ENCODE measurements at places on chromosomes 13 and 19.

DNA sequence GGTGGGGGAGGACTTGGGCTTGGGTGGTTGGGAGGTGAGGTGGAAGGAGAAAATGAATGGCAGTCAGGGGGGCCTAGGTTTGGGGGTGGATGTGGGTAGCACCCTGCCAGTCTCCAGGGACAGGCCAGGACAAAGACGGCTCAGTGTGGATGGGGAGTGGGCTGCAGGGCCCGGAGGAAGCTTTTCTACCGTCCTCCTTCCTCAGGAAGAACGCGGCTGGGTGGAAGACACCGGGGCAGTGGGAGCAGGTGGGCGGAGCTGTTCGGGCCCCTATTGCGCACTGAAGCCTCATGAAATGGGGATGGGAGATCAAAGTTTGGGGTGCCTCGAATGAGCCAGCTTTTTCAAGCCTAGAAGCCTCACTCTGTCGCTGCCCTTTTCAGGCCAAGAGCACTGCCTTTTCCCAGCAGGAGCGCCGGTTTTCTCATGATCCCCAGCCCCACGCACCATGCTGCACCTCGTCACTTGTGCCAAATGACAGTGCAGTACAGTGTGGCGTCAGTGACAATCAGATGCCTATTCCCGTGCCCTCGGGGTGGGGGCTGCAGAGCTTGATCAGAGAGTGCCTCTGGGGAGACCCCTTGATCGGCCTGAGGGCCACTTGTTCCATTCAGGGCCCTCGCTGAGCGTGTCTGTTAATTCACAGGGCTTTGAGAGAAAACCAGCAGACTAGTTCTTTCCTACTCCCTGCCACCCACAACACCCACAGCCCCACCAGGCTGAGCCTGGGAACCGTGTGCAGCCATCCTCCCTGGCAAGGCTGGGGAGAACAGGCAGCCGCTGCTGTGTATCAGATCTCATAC is 1.5 kb downstream of the CALM3 start:
- DNase-seq, result peak; percentile 72

GRCh38 chr19:57506163-57506562 is 6.4 kb downstream of the ZNF773 start:
- no peak for DNase-seq

GRCh38 chr19:29678484-29679106 is 13.3 kb downstream of the PLEKHF1 start:
- DNase-seq, result no peak

GRCh38 chr13:111611651-111612050 is 291.2 kb downstream of the TEX29 start:
- DNase-seq, result no peak

- no peak for DNase-seq
Measured at GRCh38 chr13:40671956-40672764, 5.7 kb upstream of the FOXO1 start.

DNA sequence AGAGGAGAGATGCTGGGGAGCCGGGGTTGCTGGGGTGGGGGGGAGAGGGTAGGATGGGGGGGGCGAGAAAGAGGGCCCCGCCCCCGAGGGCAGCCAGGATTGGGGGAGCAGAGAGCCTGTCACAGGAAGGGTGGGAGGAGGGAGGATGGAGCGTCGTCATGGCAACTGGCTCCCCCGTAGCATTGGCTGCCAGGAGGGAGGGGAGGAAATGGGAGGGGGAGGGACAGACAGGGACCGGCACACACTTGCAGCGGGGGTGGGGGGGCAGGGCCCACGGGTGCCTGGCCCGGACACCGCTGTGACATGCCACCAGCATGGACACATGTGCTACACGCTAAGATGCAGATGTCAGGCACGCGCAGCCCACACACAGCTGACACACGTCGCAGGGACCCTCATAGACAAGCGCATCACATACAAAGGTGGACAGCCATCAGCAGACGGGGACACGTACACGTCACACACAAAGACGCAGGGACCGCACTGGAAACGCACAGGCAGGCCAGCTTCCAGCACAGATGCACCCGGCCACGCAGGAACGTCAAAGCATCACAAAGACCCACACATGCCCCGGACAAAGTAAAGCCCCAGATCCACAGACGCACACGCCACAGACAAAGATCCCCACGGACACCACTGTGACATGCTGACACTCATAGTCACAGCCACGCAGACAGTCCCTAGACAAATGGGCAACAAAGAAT is at the start of gene LMTK3:
LMTK3 (minus strand) TSS at position 36 of the 704 bp plus-strand sequence. CDS start 259 bp downstream, outside the sequence.
- peak; percentile 65 for DNase-seq

DNA sequence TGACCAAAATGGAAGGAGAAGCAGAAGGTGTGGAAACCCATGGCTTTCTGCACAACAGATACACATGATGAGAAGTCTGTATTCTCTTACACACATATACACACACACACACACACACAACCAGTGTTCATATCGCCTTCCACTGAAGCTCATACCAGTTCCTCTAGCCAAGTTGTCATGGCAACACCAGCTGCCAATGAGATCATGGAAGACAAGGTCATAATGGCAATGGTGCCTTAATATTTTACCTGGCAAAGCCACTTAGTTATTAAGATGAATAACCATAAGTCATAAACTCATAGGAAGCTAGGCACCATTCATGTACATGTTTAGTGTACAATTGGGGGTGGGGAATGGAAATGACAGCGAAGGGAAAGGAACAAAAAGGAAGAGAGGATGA is 2.6 kb upstream of the DHRS12 start:
- no peak for DNase-seq

DNA sequence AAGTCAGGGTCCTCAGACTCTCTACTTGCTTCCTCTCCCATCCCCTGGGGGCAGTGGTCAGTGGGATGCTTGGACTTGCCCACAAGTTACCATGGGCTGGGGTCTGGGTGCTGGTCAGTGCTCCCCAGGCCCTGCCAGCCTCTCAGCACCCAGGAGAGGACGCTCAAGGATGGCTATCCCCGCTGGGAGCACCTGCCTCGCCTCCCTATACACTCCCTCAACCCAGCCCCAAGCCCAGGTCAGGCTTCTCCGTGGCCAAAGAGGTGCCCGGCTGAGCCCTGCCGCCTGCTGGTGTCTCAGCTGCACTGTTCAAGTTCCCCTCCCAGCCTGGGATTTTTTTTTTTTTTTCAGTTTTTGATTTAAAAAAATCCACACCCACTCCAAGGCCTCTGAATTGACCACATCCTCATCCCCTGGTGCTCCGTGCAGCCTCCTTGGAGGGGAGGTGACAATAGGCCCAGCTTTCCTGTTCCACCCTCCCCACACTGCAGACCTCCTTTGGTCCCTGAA is 10.8 kb downstream of the F2RL3 start:
- DNase-seq, result no peak

DNA sequence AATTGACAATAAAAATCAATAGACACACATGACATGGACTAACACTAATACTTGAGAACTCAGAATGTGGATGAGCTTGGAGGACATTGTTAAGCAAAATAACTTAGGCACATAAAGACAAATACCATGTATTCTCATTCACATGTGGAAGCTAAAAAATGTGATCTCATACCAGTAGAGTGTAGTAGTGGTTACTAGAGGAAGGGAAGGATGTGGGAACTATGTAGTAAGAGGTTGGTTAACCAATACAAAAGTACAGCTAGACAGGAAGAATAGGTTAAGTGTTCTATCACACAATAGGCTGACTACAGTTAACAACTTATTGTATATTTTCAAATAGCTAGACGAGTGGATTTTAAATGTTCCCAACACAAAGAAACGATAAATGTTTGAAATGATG is 415.8 kb upstream of the KLF12 start:
- DNase-seq, result no peak

GRCh38 chr13:94239135-94239534 is 240.3 kb downstream of the DCT start:
- DNase-seq, result no peak

DNA sequence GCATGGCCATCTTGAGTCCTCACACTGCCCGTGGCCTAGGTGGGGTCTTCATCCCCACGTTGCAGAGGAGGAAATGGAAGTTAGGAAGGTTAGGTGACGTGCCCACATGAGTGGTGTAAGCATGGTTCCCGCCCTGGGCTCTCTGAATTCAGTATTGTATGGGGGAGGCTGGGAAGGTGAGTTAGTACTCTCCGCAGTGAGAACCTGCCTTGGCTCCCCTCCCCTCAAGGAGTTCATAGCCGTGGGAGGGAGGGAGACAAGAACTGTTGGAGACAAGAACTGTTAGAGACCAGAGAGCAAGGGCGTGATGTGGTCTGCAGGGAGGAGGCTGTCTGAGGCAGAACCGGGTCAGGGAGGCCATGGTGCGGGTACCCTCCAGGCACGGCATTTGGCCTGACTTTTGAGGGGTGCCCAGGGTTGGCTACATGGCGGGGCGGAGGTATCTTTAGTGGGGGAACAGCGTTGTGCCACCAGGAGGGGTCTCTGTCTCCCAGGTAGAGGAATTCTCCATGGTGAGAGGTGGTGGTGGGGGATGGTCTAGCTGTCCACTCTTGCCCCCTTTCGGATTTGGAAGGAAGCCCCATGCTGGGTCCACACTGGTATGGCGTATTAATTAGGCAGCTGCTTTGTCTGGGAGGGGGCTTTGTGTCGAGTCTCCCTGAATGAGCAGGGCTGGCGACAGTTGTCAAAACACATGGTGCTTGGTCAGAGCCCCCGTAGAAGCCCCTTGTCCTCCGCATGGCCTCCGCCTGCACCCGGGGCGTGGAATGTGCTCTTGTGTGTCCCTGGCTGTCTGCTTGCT is 45.8 kb downstream of the CAPN12 start:
- no peak for DNase-seq

- no peak for DNase-seq
Measured at GRCh38 chr19:10228920-10229319, 2.2 kb downstream of the S1PR2 start.

All from ascending aorta (tissue), 2 donors.